ENCODE measurements at places on chromosomes 11 and 22. TPM values are rescaled to one million over a fixed set of nuclear protein-coding genes. Genes with fewer than 3 reads are reported as not detected.

DNA sequence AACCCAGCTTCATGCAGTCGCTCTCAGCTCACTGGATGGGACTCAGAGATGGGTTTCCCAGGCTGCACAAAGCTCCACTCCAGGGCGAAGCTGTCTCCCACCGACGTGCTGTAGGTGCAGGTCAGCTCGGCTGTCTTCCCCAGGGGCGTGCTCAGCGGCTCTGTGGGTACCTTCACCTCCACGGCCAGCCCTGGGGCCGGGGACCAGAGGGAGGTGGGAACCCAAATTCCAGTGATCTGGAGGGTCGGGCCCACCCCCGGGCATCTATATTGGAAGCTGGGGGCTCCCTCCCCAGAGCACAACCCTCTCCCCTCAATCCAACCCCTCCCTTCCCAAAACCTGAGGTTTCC, 689 bp downstream of the VSIG2 start:
- no peak overlapping the region for H3K27ac ChIP-seq
- H3K4me1 ChIP-seq: peaks cover 5% of the 10 kb centered on the region
- no peaks in the 10 kb centered on the region for H3K27me3 ChIP-seq
- DNase-seq: no peak

DNA sequence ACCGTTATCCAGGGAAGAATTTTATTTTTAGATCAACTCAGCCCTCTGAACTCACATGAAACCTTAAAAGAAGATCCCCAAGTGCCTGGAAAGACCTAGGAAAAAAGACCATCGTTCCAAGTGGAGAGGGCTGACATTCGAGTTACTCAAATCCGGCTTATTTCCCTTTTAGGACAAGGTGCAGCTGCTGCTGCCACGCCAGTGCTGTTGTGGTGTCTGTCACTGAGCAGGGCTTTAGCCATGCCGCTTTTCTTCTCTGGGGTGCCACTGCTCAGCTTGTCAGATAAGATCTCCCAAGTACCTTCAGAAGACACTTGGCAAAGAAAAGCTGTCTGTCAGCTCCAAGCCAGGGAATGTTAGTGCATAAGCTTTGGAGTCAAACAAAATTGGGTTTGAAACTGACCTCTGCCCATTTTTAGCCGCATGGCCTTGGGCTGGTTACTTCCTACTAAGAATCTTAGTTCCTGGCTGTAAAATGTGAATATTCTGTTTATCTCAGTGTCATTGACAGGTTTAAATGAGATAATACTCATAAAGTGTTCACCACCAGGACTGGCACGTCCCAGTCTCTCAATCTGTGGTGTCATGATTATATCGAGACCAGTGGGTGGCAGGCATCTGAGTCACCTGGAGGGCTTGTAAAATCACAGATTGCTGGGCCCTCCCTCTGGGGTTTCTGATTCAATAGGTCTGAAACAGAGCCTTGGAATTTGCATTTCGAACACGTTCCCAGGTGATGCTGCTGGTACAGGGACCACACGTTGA, 117.5 kb downstream of the PKNOX2 start:
- DNase-seq: no peak
- no peaks in the 10 kb centered on the region for H3K4me1 ChIP-seq
- no peak overlapping the region for H3K27ac ChIP-seq
- no peaks in the 10 kb centered on the region for H3K36me3 ChIP-seq
- no peaks in the 10 kb centered on the region for H3K27me3 ChIP-seq
- no peak overlapping the region for H3K4me3 ChIP-seq

DNA sequence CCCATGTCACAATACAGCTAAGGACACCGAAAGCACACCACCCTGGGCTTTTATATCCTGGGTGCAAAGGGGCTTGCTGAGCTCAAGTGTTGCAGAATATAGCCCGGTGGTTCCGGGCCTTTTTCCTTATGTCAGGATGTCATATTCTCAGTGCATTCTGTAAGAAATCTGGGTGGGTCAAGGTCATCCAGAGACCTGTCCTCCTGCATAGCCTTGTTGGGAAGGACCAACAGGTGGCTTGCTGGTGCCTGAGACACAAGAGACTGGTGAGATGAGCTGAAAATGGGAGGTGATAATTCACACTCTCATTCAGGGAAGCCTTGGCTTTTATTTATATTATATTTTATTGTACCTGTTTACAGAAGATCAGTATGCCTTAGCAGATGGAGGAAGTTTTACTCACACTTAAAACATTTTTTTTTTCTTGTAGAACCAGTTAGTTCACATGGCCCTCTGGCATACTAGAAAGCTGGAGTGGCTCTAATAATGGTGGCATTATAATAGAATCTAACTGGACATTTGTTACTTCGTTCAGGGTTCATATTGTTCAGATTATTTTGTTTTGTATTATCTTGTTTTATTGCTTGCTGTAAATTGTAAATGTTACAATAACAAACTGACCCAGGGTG, 14.6 kb upstream of the TMEM123 start:
- no peak overlapping the region for H3K4me3 ChIP-seq
- no peak overlapping the region for H3K27ac ChIP-seq
- no peaks in the 10 kb centered on the region for H3K36me3 ChIP-seq
- H3K4me1 ChIP-seq: peaks cover 73% of the 10 kb centered on the region
- H3K27me3 ChIP-seq: no peaks in the 10 kb centered on the region

DNA sequence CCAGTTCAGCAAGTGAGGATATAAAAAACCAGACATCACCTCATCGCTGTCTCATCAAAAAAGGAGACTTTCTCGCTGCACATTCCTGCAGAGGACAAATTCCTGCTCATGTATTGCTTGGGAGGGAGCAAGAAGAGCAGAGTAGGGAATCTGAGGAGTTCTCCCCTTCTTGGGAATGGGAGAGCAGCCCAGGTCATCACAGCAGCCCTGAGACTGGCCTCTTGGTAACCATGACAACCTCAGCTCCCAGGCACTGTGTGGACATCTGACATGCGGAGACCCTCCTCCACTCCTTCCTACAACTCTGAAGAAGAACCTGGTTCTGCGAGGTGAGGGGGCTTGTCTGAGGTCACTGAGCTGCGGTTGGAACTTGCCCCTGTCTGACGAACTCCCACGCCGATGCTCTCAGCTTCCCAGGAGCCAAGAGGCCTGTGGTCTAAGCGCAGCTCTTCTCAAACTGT, 17.9 kb downstream of the RFPL1 start:
- no peaks in the 10 kb centered on the region for H3K36me3 ChIP-seq
- H3K27ac ChIP-seq: no peak overlapping the region
- no peak overlapping the region for H3K4me3 ChIP-seq
- H3K27me3 ChIP-seq: no peaks in the 10 kb centered on the region
- no peak for DNase-seq

DNA sequence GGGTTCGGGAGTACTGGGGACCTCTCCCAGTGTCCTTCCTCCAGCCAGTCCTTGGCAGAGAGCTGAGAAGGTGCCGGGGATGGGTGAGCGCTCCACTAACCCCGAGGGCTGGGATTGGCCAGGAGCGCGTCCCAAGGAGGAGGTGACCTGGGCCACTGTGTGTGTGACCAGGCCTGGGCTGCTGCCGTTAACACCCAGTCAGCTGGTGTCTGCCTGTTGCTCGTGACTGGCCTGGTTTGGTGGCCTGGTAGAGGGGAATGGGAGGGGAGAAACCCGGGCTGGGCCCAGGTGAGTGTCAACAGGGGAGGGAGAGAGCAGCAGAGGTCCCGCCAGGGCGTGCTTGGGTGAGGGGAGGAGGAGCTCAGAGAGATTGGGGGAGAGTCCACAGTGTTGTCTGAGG, 29.9 kb upstream of the GRAMD4 start:
- no peak for DNase-seq
- no peaks in the 10 kb centered on the region for H3K27me3 ChIP-seq
- H3K4me1 ChIP-seq: peaks cover 32% of the 10 kb centered on the region
- no peak overlapping the region for H3K27ac ChIP-seq

DNA sequence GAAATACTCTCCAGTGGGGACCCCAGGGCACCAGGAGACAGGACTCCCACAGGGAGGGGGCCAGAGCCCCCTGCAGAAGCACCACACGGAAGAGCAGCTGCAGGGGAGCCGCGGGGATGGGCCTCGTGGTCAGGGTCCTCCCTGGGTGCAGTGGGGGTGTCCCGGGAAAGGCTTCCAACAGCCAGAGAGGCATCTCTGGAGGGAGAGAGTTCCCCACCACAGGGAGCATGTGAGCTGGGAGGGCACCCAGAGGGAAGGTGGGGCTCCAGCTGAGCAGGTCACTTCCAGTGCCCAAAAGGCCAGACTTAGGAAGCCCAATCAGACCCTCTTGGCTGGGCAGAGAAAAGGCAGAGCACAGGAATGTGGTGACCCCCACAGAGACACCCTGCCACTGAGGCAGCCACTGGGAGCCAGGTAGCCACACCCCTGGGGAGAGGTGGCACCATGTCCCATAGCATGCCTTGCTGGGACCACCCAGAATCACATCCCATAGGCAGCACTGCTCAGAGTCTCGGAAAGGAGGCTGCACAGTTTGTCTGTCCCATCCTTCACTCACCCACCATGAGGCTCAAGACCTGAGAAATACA, 49.9 kb upstream of the LMO1 start:
- no peak overlapping the region for H3K4me3 ChIP-seq
- no peaks in the 10 kb centered on the region for H3K36me3 ChIP-seq
- no peaks in the 10 kb centered on the region for H3K4me1 ChIP-seq
- H3K27ac ChIP-seq: no peak overlapping the region
- no peaks in the 10 kb centered on the region for H3K27me3 ChIP-seq

PLAAT5 gene
- 0.89 TPM for total RNA-seq

- no peaks in the 10 kb centered on the region for H3K36me3 ChIP-seq
- H3K27me3 ChIP-seq: no peaks in the 10 kb centered on the region
- H3K4me3 ChIP-seq: no peak overlapping the region
- H3K27ac ChIP-seq: no peak overlapping the region
- no peaks in the 10 kb centered on the region for H3K4me1 ChIP-seq
- DNase-seq: no peak
Observed at GRCh38 chr22:46528121-46528610, 9.3 kb downstream of the CELSR1 start.

DNA sequence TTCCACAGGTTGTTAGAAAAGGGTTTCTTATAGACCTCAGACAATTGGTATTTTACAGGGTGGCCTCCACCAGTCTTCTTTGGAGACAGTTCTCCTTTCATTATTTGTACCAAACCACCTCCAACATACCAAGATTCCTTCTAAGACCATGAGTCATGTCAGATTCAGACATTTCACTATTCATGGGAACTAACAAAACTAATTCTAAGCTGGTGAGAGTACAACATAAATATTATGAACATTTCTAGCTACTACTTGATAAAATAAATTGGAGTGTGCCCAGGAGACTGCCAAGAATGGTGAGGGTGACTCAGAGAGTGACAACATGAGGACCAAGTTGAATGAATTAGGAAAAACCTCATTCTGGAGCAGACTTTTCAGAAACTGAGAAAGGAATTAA, 494.6 kb upstream of the LRRC4C start:
- DNase-seq: no peak
- no peaks in the 10 kb centered on the region for H3K36me3 ChIP-seq

DNA sequence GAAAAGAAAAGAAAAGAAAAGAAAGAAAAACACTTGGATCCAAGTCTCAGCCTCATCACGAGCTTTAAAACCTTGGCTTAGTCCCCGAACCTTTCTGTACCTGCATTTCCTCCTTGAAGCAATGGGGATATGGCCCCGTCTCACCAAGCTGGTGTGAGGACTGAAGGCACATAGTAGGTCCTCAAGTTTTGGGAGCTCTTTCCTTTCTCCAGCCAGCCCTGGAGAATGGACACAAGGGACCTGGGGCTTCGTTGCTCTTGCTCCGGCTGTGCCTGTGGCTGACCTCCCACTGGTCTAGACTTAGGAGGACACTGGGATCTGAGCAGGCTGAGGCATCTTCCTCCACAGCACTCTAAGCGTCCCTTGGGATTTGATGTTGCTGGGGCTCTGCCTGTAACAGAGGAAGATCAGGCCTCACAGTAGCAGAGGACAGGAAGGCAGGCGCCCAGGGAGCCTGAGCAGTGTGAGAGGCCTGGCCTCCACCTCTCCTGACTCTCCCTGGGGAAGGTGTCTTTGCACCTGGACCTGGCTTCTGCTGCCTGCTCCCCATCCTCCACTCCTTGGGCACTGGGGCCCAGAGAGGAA, 32.8 kb downstream of the KCNC1 start:
- H3K27me3 ChIP-seq: no peaks in the 10 kb centered on the region
- H3K4me1 ChIP-seq: no peaks in the 10 kb centered on the region
- DNase-seq: peak; percentile 14
- H3K36me3 ChIP-seq: no peaks in the 10 kb centered on the region
- H3K4me3 ChIP-seq: no peak overlapping the region

ARRB1 gene
- total RNA-seq: 10.6 TPM

DNA sequence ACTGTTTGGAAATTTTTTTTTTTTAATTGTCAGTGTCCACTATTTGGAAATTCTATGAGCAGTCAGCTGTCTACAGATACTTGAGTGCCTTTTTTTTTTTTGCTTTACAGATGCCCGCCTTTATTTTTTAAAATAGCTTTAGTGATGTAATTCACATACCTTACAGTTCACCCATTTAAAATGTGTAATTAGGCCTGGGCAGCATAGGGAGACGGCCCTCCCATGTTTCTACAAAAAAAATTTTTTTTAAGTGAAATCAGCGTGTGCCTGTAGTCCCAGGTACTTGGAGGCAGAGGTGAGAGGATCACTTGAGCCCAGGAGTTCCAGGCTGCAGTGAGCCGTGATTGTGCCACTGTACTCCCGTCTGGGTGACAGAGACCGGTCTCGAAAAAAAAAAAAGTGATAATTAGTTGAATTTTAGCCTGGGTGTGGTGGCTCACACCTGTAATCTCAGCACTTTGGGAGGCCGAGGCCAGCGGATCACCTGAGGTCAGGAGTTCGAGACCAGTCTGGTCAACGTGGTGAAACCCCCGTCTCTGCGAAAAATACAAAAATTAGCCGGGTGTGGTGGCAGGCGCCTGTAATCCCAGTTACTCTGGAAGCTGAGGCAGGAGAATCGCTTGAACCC, 1.5 kb downstream of the ZNF143 start:
- H3K4me1 ChIP-seq: peaks cover 25% of the 10 kb centered on the region
- H3K27ac ChIP-seq: peak overlapping the region; percentile 99
- H3K36me3 ChIP-seq: no peaks in the 10 kb centered on the region
- DNase-seq: no peak
- H3K4me3 ChIP-seq: no peak overlapping the region
- no peaks in the 10 kb centered on the region for H3K27me3 ChIP-seq

GRCh38 chr22:47020166-47020565, 257.7 kb downstream of the TBC1D22A start:
- H3K27ac ChIP-seq: no peak overlapping the region
- peak; percentile 22 for DNase-seq
- H3K4me3 ChIP-seq: no peak overlapping the region
- H3K4me1 ChIP-seq: no peaks in the 10 kb centered on the region
- H3K36me3 ChIP-seq: no peaks in the 10 kb centered on the region
- no peaks in the 10 kb centered on the region for H3K27me3 ChIP-seq

DNA sequence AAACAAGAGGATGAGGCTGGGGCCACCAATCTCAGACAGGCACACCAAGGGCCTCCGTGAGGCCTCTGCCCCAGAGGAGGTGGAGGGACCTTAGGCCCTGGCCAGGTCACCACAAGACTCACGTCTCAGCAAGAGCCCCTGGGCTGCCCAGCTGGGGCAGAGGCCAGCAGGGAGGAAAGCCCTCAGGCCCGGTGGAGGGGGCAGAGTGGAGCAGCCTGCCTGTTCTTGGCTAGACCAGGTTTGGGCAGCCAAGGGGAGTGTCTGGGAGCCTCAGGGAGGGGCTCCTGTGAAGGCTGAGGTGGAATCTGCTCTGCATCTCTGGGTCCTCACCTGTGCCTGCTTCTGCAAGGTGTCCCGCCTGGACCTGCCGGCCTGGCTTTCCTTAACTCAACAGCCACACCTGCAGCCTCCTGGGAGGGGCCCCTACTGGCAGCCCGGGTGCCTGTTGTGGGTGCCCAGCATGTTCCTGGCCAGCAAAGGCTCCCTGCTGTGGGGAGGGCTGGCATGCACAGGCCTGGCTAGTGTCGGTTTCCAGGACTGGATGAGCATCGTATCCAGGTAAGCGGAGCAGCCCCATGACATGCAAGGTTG, 11.9 kb downstream of the TTLL12 start:
- peaks cover 2% of the 10 kb centered on the region for H3K36me3 ChIP-seq
- H3K27me3 ChIP-seq: no peaks in the 10 kb centered on the region
- H3K27ac ChIP-seq: no peak overlapping the region
